Pancreas (tissue), 10 donors: ENCODE measurements at places on chromosomes 1 and 21. TPM values are rescaled to one million over a fixed set of nuclear protein-coding genes. Genes with fewer than 3 reads are reported as not detected.

The VANGL2 gene
- total RNA-seq, result 4.2 TPM

The LRRC71 gene
- not detected for total RNA-seq

The FCRL4 gene
- total RNA-seq, result not detected

The DPM3 gene
- total RNA-seq, result 41.7 TPM

- no peak overlapping the region for H3K27ac ChIP-seq
- H3K4me1 ChIP-seq, result no peaks in the 10 kb centered on the region
- no peaks in the 10 kb centered on the region for H3K27me3 ChIP-seq
- no peak for DNase-seq
- no peaks in the 10 kb centered on the region for H3K36me3 ChIP-seq
- no peak overlapping the region for H3K4me3 ChIP-seq
These were observed 1.7 kb downstream of the FGR start for GRCh38 chr1:27633298-27633610.

GRCh38 chr21:38811257-38811656 is 5.5 kb downstream of the ETS2 start:
- DNase-seq, result no peak
- no peak overlapping the region for H3K27ac ChIP-seq
- no peaks in the 10 kb centered on the region for H3K27me3 ChIP-seq
- no peaks in the 10 kb centered on the region for H3K4me1 ChIP-seq
- H3K4me3 ChIP-seq, result no peak overlapping the region

- no peaks in the 10 kb centered on the region for H3K36me3 ChIP-seq
- no peaks in the 10 kb centered on the region for H3K4me1 ChIP-seq
- no peak overlapping the region for H3K27ac ChIP-seq
- no peak for DNase-seq
- H3K27me3 ChIP-seq, result no peaks in the 10 kb centered on the region
These were observed 83.2 kb upstream of the USP24 start for GRCh38 chr1:55298167-55298894.

DNA sequence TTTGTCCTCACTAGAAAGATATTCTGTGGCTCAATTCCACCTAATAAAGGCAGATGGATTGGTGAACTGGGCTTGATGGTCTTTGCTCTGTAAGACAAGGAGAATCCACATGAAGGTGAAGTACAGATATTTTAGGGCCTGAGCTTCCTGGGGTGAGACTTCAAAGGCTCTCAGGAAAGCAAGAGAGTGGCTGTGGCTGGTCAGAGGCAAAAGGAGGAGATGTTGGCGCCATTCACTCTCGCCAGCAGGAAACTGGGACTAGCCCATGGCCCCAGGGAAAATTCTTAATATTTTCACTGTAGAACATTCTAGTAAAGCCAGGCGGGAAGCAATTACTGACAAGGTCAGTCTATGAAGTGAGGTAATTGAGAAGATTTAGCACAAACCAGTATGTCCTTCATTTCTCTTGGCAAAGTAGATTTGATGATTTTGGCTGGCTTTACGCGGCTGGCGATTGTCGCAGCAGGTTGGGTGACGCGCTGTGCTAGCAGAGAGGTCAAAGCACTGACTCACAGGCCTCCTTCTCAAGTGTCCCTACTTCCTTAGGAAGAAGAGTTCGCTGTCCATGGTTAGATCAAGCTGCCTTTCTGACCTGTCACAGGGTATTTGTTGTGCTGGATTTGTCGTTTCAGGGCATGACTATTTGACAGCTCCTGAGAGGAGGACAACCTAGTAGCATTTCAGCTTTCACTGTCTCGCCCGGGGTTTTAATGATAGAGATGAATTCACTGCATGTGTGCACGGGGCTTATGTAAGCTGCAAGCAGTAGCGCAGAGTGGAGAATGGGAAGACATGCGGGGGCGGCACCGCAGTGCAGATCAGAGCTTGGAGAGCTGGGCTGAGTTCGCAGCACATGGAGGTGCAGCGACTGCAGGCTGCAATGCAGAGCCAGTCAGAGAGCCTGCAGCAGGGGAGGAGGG is 32.7 kb downstream of the XCL1 start:
- H3K36me3 ChIP-seq, result no peaks in the 10 kb centered on the region
- H3K27ac ChIP-seq, result no peak overlapping the region
- DNase-seq, result no peak
- no peak overlapping the region for H3K4me3 ChIP-seq
- no peaks in the 10 kb centered on the region for H3K27me3 ChIP-seq

GRCh38 chr1:206551986-206552326 is 44.6 kb downstream of the RASSF5 start:
- no peak overlapping the region for H3K4me3 ChIP-seq
- H3K27ac ChIP-seq, result no peak overlapping the region
- peaks cover 8% of the 10 kb centered on the region for H3K4me1 ChIP-seq
- H3K27me3 ChIP-seq, result no peaks in the 10 kb centered on the region
- DNase-seq, result no peak
- no peaks in the 10 kb centered on the region for H3K36me3 ChIP-seq

DNA sequence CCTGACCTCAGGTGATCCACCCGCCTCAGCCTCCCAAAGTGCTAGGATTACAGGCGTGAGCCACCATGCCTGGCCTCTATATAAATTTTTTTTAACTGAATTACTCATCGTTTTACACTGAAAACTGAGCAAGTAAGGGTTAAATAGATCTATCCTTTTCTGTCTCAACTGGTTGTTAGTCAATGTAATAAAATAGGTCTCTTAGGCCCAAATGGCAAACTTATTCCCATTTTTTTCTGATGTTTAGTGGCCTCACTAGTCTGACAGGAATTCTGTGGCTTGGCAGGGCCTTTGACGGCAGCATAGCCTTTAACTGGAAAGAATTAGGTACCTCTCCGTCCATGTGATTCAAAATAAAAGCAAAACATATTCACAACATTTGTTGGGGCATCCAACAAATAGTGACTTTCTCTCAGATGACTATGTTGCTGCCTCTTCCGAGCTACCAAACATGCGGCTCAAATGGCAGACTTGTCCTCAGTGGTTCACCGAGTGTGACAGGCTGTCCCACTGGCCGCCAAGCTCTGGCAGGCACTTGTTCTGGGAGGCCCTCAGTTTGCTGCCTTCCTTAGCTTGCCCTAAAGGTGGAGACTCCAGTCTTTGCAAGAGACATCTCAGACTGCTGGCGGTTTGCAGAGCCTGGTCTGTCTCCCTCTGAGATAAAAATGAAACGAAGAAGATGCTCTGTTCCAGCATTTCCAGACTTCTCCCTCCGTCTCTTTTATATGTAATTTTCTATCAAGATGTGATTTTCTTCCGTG is 17.4 kb downstream of the ATP1A4 start:
- no peaks in the 10 kb centered on the region for H3K36me3 ChIP-seq
- H3K27me3 ChIP-seq, result no peaks in the 10 kb centered on the region
- no peak overlapping the region for H3K27ac ChIP-seq
- H3K4me1 ChIP-seq, result no peaks in the 10 kb centered on the region
- DNase-seq, result no peak

DNA sequence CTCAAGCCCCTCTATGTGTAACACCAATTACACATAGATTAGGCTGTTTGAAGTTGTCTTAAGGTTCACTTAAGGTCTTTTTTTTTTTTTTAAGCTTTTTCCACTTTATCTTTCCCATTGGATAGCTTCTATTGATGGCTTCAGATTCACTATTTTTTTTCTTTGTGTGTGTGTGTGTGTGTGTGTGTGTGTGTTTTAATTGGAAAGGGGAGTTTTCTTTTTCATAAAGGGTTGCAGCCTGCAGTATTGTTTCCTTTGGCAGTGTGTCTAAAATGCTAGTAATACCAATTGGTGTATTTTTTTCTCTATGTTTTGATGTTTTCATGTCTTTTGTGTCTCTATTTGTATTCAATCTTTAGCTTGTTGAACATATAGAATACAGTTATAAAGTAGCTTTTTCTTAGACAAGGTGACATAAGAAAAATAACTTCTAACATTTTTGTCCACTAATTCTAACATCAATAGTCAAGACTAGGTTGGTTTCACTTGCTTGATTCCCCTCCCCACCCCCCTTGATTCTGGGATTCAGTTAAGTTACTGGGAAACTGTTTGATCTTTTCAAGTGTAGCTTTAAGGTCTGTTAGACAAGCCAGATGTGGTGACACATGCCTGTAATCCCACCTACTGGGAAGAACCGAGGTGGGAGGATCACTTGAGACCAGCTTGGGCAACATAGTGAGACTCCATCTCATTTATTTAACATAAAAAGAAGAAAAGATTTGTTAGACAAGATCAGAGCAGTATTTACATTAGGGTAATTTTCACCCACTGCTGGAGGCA is 21.4 kb downstream of the PRRC2C start:
- no peaks in the 10 kb centered on the region for H3K27me3 ChIP-seq
- H3K27ac ChIP-seq, result no peak overlapping the region
- DNase-seq, result no peak
- no peaks in the 10 kb centered on the region for H3K4me1 ChIP-seq

DNA sequence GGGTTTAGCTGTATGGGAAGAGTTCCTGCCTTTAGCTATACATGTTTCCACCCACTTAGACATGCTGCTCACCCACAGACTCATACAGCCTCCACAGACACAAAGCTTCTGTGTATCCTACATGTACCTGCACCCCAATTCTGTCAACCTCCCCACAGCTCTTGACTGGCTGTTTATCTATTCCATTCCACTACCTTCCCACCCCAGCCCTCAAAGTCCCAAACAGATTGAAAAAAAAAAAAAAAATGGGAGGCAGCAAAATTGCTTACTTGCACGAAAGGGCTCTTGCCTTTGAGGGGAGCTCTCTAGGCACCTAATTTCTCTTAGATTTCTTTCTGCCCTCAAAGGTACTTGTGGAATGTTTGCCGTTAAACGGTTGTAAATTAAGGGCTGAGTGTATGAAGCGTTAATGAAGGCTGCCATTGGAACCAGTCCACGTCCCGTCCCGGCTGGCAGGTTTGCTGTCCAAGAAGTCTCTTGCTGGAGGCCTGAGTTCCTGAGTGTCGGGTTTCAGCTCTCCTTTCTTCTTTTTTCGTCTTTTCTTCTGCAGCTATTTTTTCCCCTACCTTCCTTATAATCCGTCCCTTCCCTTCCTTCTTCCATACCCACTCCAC is 43.6 kb downstream of the PBX1 start:
- H3K4me3 ChIP-seq, result peak overlapping the region; percentile 19
- no peaks in the 10 kb centered on the region for H3K27me3 ChIP-seq
- H3K36me3 ChIP-seq, result no peaks in the 10 kb centered on the region
- peak; percentile 76 for DNase-seq
- peaks cover 81% of the 10 kb centered on the region for H3K4me1 ChIP-seq

GRCh38 chr1:180236698-180237509 is 6.8 kb downstream of the LHX4 start:
- H3K4me1 ChIP-seq, result peaks cover 5% of the 10 kb centered on the region
- DNase-seq, result no peak
- no peaks in the 10 kb centered on the region for H3K36me3 ChIP-seq
- H3K27ac ChIP-seq, result no peak overlapping the region

DNA sequence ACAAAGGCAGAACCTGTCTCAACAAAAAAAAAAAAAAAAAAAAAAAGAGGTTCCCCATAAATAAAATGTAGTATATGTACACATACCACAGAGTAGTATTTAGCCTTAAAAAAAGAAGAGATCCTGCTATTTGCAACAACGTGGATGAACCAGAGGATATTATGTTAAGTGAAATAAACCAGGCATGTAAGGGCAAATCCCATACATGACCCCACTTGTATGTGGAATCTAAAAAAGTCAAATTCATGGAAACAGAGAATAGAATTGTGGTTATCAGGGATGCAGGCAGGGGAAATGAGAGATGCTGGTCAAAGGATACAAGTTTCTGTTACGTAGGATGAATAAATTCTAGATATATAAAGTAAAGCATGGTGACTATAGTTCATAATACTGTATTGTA is 16.7 kb downstream of the SLC44A3 start:
- H3K4me3 ChIP-seq, result no peak overlapping the region
- no peaks in the 10 kb centered on the region for H3K4me1 ChIP-seq
- no peaks in the 10 kb centered on the region for H3K36me3 ChIP-seq
- DNase-seq, result no peak
- H3K27me3 ChIP-seq, result no peaks in the 10 kb centered on the region

DNA sequence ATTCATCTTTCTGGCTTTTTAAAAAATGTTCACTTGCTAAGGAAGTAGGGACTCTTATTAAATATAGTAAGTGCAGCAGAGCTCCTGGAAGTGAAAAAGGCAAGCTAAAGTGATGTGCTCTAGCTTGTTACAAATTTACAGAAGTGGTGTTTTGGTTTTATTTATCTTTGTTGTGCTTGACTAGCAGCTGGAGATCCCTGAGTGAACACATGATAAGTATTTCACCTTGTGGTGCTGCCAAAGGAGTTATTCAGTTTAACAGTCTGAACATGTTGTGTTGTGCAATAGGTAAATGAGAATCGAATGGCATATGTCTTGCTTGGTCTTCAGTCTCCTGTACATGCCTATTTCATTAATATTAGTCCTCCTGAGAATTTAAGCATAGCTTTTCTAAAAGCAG is 315.7 kb downstream of the TPR start:
- no peaks in the 10 kb centered on the region for H3K27me3 ChIP-seq
- no peak overlapping the region for H3K27ac ChIP-seq
- H3K36me3 ChIP-seq, result no peaks in the 10 kb centered on the region
- H3K4me3 ChIP-seq, result no peak overlapping the region
- no peak for DNase-seq
